ENCODE measurements at places on chromosomes 3 and 15.

DNA sequence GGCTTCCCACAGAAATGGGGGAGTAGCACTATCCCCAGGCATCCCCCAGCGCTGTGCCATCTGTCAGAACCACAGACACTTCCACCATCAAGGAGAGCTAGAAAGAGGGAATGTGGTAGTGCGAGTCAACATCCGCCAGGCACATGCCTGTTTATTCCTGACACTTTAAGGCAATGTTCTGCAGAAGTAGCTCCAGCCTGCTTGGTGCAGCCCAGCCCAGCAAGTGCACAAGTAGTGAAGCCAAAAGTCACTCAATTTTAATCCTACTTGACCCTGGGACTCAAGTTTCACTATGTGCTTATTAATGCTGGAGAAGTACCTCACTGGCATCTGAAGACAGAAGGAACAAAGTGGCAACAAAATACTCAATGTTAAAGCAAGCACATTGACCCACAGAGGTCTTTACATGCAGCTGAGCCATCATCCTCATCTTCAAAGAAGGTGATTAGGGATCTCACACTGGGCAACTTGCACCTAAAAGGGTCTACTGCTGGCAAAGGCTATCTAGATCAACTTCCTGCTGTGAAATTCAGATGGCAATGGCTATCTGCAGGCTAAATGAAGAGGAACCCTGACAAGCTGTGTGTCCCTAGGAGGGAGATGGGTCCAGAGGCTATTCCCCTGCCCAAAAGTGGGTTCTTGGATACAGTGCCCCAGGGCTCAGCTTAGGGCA lies 61.4 kb upstream of the CLDN18 start:
- DNase-seq, result no peak

DNA sequence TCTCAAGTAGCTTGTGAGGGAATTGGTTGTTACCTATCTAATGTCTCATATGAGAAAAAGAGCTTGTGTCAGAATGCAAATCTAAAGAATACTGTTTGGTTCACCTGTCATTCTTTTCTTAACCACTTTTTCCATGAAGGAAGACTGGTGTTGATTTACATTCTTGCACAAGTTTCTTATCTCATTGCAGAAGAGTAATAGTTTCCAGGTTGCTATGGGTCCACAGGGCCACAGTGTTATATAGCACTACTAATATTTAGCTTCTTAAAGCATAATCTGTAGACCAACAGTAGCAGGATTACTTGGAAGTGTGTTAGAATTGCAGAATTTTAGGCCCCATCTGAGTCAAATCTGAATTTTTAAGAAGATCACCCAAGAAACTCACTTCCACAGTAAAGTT lies 697.5 kb downstream of the GBE1 start:
- no peak for DNase-seq

GRCh38 chr3:154040283-154040682 lies 80.9 kb upstream of the ARHGEF26 start:
- DNase-seq, result no peak

DNA sequence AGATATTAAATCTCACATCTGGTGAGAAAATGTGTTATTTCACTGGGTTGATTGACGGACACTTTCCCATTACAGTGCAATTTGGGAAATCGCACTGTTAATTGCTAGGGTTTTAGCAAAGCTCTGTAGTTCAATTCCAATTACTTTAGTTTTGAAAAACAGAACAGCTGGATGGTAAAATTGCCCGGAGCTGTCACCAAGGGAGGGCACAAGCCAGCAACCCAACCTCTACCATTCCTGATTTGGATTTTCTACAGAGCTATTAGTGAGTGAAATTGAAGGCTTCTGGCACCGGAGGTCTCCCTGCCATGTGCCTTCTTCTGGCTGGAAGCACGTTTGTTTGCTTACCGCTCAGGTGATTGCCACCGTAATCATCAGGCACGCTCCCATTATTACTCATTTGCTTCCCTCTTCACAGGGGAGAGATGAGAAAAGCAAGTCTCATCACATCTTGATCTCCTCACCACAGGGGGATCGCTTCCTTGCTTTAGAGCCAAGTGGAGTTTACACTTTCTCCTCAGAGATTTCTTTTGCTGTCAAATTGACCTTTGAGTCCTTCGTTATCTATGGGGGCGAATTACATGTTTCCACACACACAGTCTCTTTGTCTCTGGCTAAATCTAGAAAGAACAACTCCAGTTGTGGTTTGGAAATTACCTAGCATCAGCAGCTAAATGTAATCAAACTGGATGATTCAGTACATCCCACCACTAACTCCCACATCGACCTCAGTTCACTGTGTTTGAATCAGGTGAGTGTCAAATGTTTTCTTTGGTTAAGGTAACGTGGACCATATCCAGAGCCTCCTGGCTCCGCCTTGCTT lies 421.7 kb upstream of the GOLIM4 start:
- DNase-seq, result no peak

Data from fibroblast of the conjunctiva (primary cell).